Neural crest cell (in vitro differentiated cells): ENCODE measurements at places on chromosomes 5 and 9. TPM values are rescaled to one million over a fixed set of nuclear protein-coding genes. Genes with fewer than 3 reads are reported as not detected.

The ENTPD2 gene
- not detected in 2 replicates for total RNA-seq

The PPP3R2 gene
- not detected in 2 replicates for total RNA-seq

The MARCOL gene
- total RNA-seq: not detected in 2 replicates

The ANKRD20A1 gene
- 1.4 and 1.6 TPM in 2 replicates for total RNA-seq

The GTF3C5 gene
- total RNA-seq: 105 and 108 TPM in 2 replicates

The TBCA gene
- total RNA-seq: 286 and 305 TPM in 2 replicates

The CDC20B gene
- total RNA-seq: not detected in 2 replicates

The LURAP1L gene
- 0.27 and 0.40 TPM in 2 replicates for total RNA-seq

DNA sequence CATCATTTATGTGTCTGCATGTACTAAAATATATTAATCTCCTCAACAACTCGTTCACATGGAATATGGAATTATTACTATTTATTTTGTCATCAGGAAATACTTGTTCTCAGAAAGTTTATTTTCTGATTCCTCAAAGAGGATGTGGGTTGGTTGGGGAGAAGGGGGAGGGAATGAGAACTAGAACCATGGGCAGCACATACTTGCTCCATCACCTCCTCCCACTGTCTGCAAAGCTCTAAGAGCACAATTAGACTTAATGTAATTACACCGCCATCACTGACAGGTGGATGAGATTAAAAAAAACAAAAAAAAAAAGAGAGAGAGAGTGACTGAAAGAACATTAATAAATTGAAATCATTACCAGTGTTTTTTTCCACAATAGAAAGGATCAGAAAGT is 98.2 kb downstream of the OXCT1 start:
- H3K36me3 ChIP-seq: peaks cover 3% of the 10 kb centered on the region
- no peaks in the 10 kb centered on the region for H3K4me1 ChIP-seq
- no peaks in the 10 kb centered on the region for H3K27me3 ChIP-seq
- no peak overlapping the region for H3K27ac ChIP-seq
- no peak for DNase-seq
- no peak overlapping the region for H3K4me3 ChIP-seq

- no peaks in the 10 kb centered on the region for H3K36me3 ChIP-seq
- no peaks in the 10 kb centered on the region for H3K4me1 ChIP-seq
- no peak overlapping the region for H3K27ac ChIP-seq
- H3K27me3 ChIP-seq: no peaks in the 10 kb centered on the region
- DNase-seq: no peak
These were observed 25.0 kb upstream of the CAST start for GRCh38 chr5:96637196-96637595.

DNA sequence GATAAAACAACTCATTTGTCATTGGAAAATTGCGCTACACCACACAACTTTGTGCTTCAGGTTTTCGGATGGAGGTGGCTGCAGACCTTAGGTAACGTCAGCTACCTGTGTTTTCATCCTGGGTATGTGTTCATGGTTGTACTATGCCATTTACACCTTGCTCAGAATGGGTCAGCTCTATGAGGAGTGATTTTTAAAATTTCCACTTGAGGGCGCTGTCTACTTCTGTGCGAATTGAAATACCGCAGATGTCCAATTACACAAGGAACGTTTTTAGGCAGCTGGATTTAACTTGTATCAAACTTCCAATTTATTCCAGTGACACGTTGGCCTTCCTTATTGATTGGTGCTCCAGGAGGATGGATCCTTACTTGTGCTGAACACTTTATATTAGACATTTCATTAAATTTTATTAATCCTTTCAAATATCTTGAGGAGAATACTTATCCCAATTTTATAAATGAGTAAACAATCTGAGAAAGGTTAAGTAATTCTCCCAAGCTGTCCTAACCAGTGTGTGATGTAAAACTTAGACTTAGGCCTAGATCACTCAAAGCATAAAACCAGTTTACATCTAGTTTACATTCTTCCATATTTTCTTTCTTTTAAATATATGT is 23.4 kb downstream of the DMRTA1 start:
- no peaks in the 10 kb centered on the region for H3K36me3 ChIP-seq
- peak; percentile 41 for DNase-seq
- H3K4me3 ChIP-seq: no peak overlapping the region
- H3K4me1 ChIP-seq: no peaks in the 10 kb centered on the region
- H3K27me3 ChIP-seq: no peaks in the 10 kb centered on the region

- H3K36me3 ChIP-seq: no peaks in the 10 kb centered on the region
- H3K4me3 ChIP-seq: no peak overlapping the region
- no peaks in the 10 kb centered on the region for H3K27me3 ChIP-seq
- DNase-seq: no peak
- H3K27ac ChIP-seq: no peak overlapping the region
These were observed 125.4 kb downstream of the ATPSCKMT start for GRCh38 chr5:10124287-10124686.

DNA sequence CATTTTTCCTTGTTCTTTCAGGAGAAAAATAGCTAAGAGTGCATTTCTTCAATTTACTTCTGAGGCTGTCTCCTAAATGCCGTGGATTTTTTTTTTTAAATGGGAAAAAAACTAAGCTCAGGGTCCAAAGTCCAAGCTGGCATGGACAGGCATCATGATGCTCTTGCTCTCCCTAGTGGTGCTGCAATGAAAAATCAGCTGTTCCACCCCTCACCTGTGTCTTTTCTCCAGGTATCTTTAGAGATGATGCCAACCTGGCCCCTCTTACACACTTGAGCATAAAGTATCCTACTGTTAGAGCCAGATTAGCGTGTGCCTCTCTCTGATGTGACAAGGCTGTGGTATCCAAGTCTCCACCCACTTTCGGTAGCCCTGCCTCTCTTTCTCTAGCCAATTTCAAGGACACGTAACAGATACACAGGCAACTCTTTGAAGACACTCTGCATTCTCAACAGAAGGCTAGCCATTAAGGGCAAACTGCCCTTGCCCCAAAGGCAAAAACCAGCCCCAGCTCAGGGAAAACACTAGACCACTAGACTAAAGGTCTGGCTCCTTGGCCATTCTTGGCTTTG is 208.8 kb downstream of the SAXO1 start:
- no peak for DNase-seq
- no peak overlapping the region for H3K27ac ChIP-seq
- no peaks in the 10 kb centered on the region for H3K36me3 ChIP-seq
- no peak overlapping the region for H3K4me3 ChIP-seq

- DNase-seq: peak; percentile 32
- H3K36me3 ChIP-seq: no peaks in the 10 kb centered on the region
- peaks cover 52% of the 10 kb centered on the region for H3K27me3 ChIP-seq
- peak overlapping the region; percentile 83 for H3K4me3 ChIP-seq
These were observed 535 bp downstream of the JMY start for GRCh38 chr5:79236362-79236969.

GRCh38 chr5:154467655-154468354 is 10.2 kb downstream of the HAND1 start:
- H3K27me3 ChIP-seq: peaks cover 71% of the 10 kb centered on the region
- H3K4me3 ChIP-seq: no peak overlapping the region
- H3K36me3 ChIP-seq: no peaks in the 10 kb centered on the region

GRCh38 chr5:146068206-146068605 is 37.2 kb downstream of the PLAC8L1 start:
- H3K4me3 ChIP-seq: no peak overlapping the region
- H3K4me1 ChIP-seq: no peaks in the 10 kb centered on the region
- H3K36me3 ChIP-seq: no peaks in the 10 kb centered on the region
- DNase-seq: no peak
- no peak overlapping the region for H3K27ac ChIP-seq

GRCh38 chr5:170294057-170294456 is 3.5 kb downstream of the LCP2 start:
- no peak overlapping the region for H3K27ac ChIP-seq
- no peaks in the 10 kb centered on the region for H3K36me3 ChIP-seq
- no peak overlapping the region for H3K4me3 ChIP-seq
- DNase-seq: no peak
- peaks cover 7% of the 10 kb centered on the region for H3K4me1 ChIP-seq

GRCh38 chr9:121105531-121105930 is 30.8 kb downstream of the CNTRL start:
- H3K27ac ChIP-seq: no peak overlapping the region
- H3K27me3 ChIP-seq: no peaks in the 10 kb centered on the region
- H3K36me3 ChIP-seq: peaks cover 26% of the 10 kb centered on the region
- H3K4me1 ChIP-seq: no peaks in the 10 kb centered on the region
- no peak overlapping the region for H3K4me3 ChIP-seq

DNA sequence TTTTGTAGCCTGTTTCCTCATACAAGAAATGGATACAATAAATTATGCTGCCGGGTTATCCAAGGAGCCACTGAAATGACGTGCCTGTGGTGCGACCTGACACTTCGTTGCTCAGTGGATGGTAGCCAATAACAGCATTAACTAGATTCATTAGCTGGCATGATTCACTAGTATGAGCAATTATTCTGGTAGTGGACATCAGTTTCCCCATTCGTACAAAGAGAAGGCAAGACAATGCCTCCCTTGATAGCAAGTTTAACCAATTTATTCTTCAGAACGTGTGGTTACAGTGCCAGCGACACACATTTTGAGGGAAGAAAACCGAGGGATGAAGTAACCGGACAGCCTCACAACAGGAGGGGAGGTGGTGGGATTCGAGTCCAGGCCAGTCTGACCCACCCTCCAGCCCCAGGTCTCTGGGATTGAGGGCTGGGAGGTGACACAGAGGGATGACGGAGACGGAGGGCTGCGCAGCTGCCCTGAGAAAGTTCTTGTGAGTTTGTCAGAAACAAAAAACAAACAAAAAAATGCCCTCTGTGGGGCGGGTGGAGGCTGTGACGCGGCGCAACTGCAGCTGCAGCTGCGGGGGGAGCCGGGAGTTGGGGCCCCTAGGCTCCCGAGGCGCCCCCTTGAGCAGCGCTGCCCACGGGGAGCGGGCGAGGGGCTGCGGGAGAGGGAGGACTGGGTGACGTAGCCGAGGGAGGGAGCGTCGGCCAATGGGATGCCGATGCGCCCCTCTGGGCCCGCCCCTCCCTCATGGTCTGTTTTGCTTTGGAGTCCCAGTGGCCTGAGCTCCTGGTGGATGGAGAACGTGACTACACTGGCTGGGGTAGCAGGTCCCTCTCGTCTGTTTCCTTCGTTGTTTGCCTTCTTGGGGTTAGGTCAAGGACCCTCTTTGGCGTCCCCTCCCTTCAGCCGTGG is 10.9 kb downstream of the LHX2 start:
- peaks cover 11% of the 10 kb centered on the region for H3K4me1 ChIP-seq
- H3K27me3 ChIP-seq: peaks cover 98% of the 10 kb centered on the region
- no peak overlapping the region for H3K4me3 ChIP-seq
- peak; percentile 58 for DNase-seq
- H3K36me3 ChIP-seq: no peaks in the 10 kb centered on the region

DNA sequence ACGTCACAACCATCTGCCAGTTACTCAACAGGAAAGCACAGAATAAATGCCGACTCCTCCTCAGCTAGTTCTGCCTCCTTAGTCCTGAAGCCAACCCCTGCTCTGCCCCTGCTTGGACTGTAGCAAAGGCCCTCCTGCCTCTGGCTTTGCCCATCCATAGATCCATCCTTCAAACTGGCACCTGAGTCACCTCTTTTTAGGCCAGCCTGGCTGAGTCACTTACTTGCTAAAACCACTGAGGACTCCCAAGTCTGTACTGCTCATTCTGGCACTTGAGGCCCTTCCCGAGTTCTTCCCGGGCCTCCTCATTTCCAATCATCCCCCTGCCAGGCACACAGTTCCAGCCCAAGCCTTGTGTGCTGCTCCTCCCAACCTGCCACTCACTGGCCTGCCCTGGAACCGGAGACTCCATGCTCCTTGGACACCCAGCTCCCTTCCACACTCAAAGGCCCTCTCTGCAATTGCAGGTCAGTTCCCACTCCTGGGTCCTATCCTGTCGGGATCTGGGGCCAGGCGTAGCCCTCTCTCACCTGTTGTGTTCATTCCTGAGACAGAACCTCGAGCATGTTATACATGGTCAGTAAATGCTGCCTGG is 220.1 kb downstream of the DAB2IP start:
- no peak overlapping the region for H3K4me3 ChIP-seq
- H3K36me3 ChIP-seq: no peaks in the 10 kb centered on the region
- no peak for DNase-seq
- no peaks in the 10 kb centered on the region for H3K4me1 ChIP-seq
- H3K27me3 ChIP-seq: peaks cover 84% of the 10 kb centered on the region

DNA sequence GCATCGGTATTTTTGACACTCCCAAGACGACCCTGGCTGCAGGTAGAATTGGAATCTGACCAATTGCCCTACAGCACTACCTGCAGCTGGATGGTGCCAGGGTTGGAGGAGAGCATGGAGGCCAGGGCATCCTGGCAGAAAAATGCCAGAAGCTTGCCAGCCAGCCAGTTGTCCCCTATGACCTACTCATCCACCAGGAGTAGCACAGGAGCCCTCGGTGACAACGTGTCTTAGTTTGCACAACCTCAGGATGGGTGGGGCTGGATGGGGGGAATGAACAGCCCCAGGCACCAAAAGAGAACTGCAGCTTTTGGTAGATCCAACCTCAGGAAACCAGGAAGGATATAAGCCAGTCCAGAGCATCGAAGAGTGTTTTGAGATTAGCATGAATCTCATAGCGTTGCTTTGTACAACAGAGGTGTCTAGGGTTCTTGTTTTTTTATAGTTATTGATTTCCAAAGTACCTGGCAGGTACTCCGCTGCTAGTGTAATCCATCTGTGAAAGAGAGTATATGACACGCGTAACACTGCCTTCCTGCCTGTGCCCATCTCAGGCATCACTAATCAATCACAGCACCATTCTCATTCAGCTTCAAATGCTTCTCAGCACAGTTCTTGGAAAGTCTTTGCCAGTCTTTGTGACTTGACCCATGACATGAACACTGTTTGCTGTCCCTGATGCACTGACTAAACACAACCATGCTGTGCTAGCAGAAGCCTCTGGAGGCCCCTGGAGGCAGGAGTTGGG is 36.7 kb upstream of the ASS1 start:
- H3K27me3 ChIP-seq: no peaks in the 10 kb centered on the region
- no peak overlapping the region for H3K4me3 ChIP-seq
- H3K27ac ChIP-seq: no peak overlapping the region
- DNase-seq: no peak
- no peaks in the 10 kb centered on the region for H3K4me1 ChIP-seq
- no peaks in the 10 kb centered on the region for H3K36me3 ChIP-seq

GRCh38 chr5:14161825-14162556 is 18.8 kb downstream of the TRIO start:
- H3K36me3 ChIP-seq: peaks cover 21% of the 10 kb centered on the region
- no peak for DNase-seq

DNA sequence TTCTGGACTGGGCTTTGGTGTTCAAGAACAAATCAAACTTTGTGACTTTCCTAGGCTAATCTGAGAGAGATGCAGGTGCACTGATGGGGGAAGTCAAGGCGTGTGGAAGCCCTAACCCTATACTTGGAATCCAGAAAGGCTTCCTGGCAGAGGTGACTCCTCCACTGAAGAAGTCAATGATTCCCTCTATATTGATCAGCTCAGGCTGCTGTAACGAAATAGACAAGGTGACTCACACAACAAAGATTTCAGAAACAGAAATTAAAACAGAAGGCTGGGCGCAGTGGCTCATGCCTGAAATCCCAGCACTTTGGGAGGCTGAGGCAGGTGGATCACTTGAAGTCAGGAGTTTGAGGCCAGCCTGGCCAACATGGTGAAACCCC is 69.6 kb upstream of the GGTA1 start:
- peaks cover 7% of the 10 kb centered on the region for H3K27me3 ChIP-seq
- H3K27ac ChIP-seq: peak overlapping the region; percentile 19
- no peak overlapping the region for H3K4me3 ChIP-seq
- H3K36me3 ChIP-seq: no peaks in the 10 kb centered on the region

GRCh38 chr5:74401281-74401945 is 239.1 kb downstream of the ENC1 start:
- H3K36me3 ChIP-seq: no peaks in the 10 kb centered on the region
- no peak overlapping the region for H3K4me3 ChIP-seq
- H3K27me3 ChIP-seq: no peaks in the 10 kb centered on the region
- peaks cover 32% of the 10 kb centered on the region for H3K4me1 ChIP-seq
- peak overlapping the region; percentile 7 for H3K27ac ChIP-seq

- DNase-seq: no peak
- H3K27ac ChIP-seq: peak overlapping the region; percentile 91
- H3K4me1 ChIP-seq: peaks cover 50% of the 10 kb centered on the region
- H3K4me3 ChIP-seq: peak overlapping the region; percentile 93
These were observed 965 bp downstream of the CLTA start for GRCh38 chr9:36191686-36192085.
